Naive thymus-derived CD4-positive, alpha-beta T cell (primary cell): ENCODE measurements at places on chromosomes 5 and 9. TPM values are rescaled to one million over a fixed set of nuclear protein-coding genes. Genes with fewer than 3 reads are reported as not detected.
A peak's percentile ranks its signal among the peaks of the same experiment; 100 is the strongest.

ANKRD31 gene
- total RNA-seq, result 0.93 TPM

ODF2 gene
- 47.5 and 52.8 TPM in 2 replicates for total RNA-seq

ANKRD18A gene
- 12.2 TPM for total RNA-seq

MARCOL gene
- total RNA-seq, result not detected

RGMB gene
- total RNA-seq, result 9.5 TPM

MZB1 gene
- 12.8 TPM for total RNA-seq

GKAP1 gene
- 14.6 TPM for total RNA-seq

NCS1 gene
- total RNA-seq, result not detected

CCL21 gene
- total RNA-seq, result not detected in 2 replicates

NTRK2 gene
- 1.2 and 1.7 TPM in 2 replicates for total RNA-seq

SPATA31D1 gene
- not detected for total RNA-seq

SNX24 gene
- total RNA-seq, result 1.3 and 1.6 TPM in 2 replicates

PCDHA9 gene
- total RNA-seq, result not detected

PCDHAC2 gene
- total RNA-seq, result not detected

ENHO gene
- not detected in 2 replicates for total RNA-seq

C9orf152 gene
- not detected for total RNA-seq

DNA sequence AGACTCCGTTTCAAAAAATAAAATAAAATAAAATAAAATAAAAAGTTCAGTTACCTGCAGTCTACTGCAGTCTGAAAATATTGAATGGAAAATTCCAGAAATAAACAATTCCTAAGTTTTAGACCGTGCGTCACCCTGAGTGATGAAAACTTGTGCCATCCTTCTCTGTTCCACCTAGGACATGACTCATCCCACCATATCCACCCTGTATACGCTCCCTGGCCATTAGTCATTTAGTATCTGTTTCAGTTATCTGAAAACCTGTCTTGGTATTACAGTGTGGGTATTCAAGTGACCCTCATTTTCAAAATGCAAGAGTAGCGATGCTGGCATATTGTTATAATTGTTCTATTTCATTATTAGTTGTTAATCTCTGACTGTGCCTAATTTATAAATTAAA, 51.8 kb upstream of the TEX48 start:
- DNase-seq, result no peak

GRCh38 chr5:38259062-38259808, 876 bp downstream of the EGFLAM start:
- DNase-seq, result no peak

DNA sequence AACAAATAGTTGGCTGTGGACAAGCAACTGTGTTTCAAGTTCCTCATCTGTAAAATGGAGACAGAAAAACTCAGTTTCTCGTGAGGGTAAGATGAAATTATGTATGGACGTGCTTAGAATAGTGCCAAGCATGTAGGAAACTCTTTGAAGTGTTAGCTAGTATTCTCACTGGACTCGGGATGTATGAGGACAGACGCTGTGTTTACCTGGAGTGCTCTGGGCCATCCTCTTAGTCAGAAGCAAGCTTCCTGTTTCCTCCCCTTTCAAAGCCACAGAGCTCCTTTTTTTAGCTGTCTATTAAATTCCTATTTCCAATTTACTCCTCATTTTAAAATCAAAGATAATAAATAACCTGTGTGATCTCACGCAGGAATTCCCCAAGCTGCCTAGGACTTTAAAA, 23.8 kb upstream of the IQGAP2 start:
- DNase-seq, result no peak

GRCh38 chr9:137682428-137683105, 63.8 kb downstream of the EHMT1 start:
- no peak for DNase-seq

- no peak for DNase-seq
Observed at GRCh38 chr5:93497096-93497495, 83.9 kb downstream of the NR2F1-AS1 start.

DNA sequence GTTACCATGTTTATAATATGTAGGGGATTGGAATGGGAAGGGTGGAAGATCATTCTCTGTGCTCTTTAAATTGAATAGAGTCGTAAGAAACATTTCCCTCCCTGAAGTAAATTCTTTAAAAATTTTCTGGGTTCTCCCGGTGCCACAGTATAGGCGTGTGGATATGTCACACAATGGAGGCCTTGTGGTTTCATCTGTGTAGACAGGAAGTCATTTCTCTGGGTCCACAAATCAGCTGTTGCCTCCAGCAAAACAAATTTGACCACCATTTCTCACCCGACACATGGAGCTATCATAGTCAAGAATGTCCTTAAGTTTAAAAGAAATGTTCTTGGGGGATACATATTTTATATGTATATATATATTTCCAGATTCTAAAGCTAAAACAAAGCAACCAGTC, 17.4 kb downstream of the CEP78 start:
- DNase-seq, result no peak

- no peak for DNase-seq
Observed at GRCh38 chr9:98236901-98237487, 18.5 kb downstream of the TBC1D2 start.

GRCh38 chr5:157745041-157745456, 1.5 kb downstream of the LSM11 start:
- no peak for DNase-seq

- DNase-seq, result no peak
Observed at GRCh38 chr5:76958991-76959767, 6.3 kb downstream of the CRHBP start.

- DNase-seq, result no peak
Observed at GRCh38 chr5:174082286-174082685, 36.8 kb downstream of the NSG2 start.

GRCh38 chr5:143318270-143318669, 85.2 kb downstream of the NR3C1 start:
- no peak for DNase-seq

- DNase-seq, result no peak
Observed at GRCh38 chr5:167964529-167964928, 326.9 kb upstream of the WWC1 start.

GRCh38 chr5:32020946-32021345, 153.2 kb downstream of the GOLPH3 start:
- DNase-seq, result no peak

DNA sequence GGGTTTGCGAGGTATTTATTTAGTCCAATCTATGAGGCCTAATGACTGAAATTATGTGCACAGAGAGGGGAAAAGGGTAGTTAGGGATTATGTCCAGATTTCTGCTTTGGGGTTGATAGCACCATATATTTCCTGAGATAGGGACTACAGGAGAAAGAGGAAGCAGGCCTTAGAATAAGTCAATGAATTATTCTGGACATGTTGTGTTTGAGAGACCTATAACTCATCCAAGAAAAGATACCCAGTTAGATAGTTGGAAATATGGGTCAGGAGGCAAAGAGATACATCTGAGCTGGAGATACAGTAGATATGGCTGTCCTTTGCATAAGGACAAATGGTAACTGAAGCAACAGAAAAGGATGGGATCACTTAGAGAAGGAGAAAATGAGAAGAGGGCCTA, 53.1 kb downstream of the NR3C1 start:
- DNase-seq, result no peak

DNA sequence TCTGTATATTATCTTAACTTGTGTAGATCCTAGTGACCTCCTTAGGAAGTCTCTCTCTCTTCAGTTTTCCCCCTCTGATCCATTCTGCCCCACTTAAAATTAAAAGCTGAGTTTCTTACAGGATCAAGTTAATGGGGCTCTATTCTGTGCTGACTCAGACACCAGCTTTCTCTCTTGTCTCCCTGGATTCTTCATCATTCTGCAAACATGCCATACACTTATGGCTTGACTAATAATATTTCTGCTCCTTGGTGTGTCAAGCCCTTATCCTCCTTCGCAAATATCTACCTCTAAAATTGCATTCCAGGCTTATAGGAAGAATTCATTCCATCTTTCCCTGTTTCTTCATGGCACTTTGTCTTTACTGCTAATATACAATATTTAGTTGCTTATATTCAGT, 18.1 kb downstream of the LRRC70 start:
- no peak for DNase-seq

GRCh38 chr5:134209477-134210245, 16.2 kb downstream of the PPP2CA start:
- DNase-seq, result no peak

- no peak for DNase-seq
Observed at GRCh38 chr5:115455301-115455707, 89.3 kb downstream of the FEM1C start.

GRCh38 chr5:176360894-176361436, 599 bp downstream of the KIAA1191 start:
- no peak for DNase-seq

GRCh38 chr9:135939351-135940265, 21.6 kb downstream of the UBAC1 start:
- DNase-seq, result peak; percentile 10

GRCh38 chr9:26727471-26727870, 165.1 kb downstream of the CAAP1 start:
- DNase-seq, result no peak

- DNase-seq, result no peak
Observed at GRCh38 chr9:113995401-113995800, 82.7 kb downstream of the AMBP start.

DNA sequence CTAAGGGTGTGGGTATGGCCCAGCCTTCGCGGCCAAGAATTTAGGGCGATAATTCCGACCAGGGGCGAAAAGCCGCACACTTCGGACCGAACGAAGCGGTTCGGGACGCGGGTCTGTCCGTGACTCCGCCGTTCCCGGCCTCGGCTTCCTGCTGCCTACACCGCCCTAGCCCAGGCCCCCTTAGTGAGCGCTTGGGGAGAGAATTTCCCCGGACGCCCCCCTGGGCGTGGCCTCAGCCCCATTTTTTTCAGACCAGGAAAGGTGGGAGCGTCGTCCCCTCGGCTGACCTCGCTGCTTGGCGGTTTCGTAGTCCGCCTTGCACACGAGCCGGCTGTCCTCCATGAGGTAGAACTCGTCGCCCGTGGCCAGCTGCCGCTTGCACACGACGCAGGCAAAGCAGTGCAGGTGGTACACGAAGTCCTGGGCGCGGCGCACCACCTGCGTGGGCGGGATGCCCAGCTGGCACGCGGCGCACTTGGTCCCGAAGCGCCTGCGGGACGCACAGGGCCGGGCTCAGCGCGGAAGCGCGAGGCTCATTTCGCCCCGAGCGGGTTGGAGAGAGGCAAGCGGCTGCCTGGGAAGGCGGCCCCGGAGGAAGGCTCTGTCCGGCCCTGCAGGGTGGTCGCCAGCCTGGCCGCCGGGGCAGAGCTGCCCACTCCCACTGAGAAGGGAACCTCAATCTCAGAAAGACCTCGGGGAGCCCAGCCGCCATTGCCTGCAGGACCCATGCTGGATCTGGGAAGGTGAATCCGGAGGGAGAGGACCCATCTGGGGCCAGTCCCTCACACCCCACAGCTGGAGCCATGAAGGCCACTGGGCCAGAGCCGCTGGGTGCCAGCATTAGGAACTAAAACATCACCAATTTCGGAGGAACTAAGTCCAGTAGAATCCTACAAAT, 5.3 kb downstream of the LHX3 start:
- no peak for DNase-seq

GRCh38 chr5:32721626-32722025, 10.5 kb downstream of the NPR3 start:
- no peak for DNase-seq

GRCh38 chr9:132647355-132647754, 22.4 kb downstream of the DDX31 start:
- DNase-seq, result no peak

- no peak for DNase-seq
Observed at GRCh38 chr9:124454296-124454695, 4.0 kb downstream of the ADGRD2 start.

- DNase-seq, result no peak
Observed at GRCh38 chr9:98159301-98159700, 33.1 kb downstream of the CORO2A start.

- DNase-seq, result no peak
Observed at GRCh38 chr5:133942614-133943474, 25.6 kb downstream of the C5orf15 start.

DNA sequence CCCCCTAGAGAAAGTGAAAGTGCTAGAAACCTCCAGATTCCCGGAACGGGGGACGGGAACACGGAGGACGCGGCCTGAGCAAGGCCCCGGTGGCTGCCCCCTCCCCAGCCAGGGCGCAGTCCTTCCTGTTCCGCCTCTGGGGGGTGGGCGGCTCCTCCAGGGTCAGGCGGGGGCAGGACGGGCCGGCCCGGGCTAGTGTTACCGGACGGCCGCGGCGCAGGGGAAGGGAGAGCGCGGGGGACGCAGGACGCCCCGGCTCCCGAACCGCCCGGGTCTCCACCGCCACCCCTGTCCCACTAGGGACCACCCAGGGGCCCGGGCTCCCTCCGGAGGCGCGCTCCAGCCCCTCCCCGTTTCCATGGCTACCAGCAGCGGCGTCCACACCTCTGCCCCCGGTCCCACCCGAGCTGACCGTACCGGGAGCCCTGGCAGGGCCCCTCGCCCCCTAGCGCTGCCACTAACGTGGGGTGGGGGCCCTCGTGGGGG, 579 bp downstream of the SLC12A7 start:
- DNase-seq, result no peak

GRCh38 chr5:149651686-149652085, 70.4 kb downstream of the ARHGEF37 start:
- DNase-seq, result no peak

GRCh38 chr5:61051267-61051666, 106.3 kb downstream of the NDUFAF2 start:
- DNase-seq, result no peak
